G401 (cell line): ENCODE measurements at places on chromosomes 13 and 19. TPM values are rescaled to one million over a fixed set of nuclear protein-coding genes. Genes with fewer than 3 reads are reported as not detected.
A peak's percentile ranks its signal among the peaks of the same experiment; 100 is the strongest.

GRCh38 chr19:7483720-7484201 lies 5.1 kb downstream of the PEX11G start:
- no peak for DNase-seq

DNA sequence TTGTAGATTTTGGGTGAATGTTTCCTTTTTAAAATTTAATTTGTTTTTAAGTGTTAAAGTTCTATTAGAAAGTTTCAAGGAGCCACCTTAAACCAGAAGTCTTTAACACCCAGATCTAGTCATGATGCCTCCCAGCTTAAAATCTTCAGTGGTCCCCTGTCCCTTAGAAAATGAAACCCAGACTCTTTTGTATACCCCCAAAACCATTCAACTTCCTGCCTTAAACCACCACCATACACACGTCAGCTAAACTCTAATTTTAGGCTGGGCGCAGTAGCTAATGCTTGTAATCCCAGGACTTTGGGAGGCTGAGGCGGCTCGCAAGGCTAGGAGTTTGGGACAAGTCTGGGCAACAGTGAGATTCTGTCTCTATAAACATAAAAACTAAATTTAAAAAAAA lies 37.9 kb downstream of the N4BP2L1 start:
- no peak for DNase-seq

DNA sequence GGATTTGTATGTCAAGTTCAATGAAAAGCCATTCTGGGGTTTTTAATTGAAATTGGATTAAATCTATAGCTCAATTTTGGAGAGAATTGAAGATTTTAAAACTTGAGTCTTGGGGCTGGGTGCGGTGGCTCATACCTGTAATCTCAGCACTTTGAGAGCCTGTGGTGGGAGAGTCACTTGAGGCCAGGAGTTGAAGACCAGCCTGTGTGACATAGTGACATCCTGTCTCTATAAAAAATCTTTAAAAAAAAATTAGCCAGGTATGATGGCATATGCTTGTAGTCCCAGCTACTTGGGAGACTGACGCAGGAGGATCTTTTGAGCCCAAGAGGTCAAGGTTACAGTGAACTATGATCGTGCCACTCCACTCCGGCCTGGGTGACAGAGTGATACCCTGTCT lies 41.2 kb downstream of the VAV1 start:
- no peak for DNase-seq

GRCh38 chr13:62482351-62482750 lies 1066.7 kb upstream of the PCDH20 start:
- DNase-seq = no peak

- no peak for DNase-seq
Measured at GRCh38 chr19:19451429-19452242, 46.2 kb downstream of the GATAD2A start.

DNA sequence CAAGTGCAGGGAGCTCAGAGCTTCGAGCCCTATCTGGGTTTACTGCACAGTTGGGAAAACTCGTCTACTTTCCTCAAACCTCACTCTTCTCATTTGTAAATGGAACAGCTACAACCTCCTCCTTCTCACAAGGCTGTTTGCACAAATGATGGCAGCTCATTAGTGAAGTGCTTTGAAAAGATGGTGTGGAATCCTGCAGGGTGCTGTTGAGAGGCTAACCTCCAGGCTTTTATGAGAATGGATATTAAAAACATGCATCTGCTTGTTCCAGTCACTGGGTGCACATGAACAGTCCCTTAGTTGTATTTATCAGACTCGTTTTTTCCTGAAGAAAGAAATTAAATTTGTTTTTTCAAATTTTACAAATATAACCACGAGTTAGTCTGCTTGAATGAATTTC lies 36.6 kb downstream of the PCDH8 start:
- DNase-seq = no peak

- DNase-seq = no peak
Measured at GRCh38 chr13:53490752-53491151, 462.1 kb downstream of the OLFM4 start.

DNA sequence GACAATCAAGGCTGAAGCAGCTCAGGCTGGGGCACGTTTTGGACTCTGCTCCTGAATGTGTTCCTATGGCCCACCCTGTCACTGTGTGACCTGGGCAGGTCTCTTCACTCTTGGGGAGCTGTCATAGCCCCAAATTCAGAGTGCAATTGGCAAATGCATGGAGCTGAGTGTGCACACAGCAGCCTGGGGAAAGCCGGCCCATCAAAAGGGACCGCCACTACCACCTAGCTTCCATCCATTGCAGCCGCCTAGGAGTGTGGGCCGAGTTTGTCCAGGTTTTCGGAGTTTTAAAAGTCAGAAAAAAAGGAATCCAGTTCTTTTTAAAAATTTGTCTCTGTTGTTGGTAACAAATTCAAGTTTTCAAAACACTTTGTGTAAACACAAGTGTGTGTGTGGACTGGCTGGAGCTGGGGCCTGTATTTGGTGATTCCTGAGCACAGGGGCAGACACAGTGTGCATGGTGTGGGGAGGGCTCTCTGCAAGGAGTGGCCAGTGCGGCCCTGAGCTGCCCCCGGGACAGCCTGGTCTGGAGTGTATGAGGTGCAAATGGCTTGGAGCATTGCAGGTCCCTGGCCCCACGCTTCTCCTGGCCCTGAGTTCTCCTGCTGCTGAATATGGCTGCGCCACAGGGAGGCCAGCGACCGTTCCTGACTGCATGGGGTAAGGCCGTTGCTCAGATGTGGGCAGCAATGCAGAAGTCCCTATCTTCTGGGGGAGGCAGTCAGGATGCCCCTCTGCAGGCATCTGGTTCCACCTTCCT lies 13.2 kb upstream of the ZNF536 start:
- no peak for DNase-seq

DNA sequence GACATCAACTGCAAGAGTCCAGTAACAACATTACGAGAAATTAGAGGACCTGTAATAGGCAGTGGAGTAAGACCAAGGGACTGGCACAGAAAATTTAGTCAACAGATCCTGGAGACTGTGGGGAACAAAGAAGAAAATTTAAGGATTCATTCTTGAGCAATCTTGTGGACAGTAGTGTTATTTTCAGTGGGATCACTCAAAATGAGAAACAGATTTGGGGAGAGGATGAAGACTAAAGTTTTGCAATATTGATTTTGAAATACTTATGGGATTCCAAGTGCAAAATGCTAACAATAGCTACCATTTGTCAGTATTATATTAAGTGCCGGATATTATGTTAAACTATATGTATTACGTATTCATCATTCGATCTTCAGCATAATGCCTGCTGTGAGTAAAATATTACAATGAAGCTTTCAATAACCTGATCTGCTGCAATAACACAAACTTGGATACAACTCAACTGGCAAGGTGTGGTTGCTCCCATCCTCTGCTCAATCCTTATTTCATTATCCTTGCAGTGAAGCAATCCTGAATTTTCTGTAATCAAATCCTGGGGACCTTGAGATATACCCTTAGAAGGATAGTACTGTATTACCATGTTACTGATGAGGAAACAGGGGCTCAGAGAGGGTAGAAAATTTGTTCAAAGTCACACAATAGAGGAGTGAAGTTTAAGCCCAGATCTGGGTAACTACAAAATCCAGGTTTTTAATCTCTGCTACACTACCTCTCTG lies 84.2 kb downstream of the SACS start:
- DNase-seq = no peak

DNA sequence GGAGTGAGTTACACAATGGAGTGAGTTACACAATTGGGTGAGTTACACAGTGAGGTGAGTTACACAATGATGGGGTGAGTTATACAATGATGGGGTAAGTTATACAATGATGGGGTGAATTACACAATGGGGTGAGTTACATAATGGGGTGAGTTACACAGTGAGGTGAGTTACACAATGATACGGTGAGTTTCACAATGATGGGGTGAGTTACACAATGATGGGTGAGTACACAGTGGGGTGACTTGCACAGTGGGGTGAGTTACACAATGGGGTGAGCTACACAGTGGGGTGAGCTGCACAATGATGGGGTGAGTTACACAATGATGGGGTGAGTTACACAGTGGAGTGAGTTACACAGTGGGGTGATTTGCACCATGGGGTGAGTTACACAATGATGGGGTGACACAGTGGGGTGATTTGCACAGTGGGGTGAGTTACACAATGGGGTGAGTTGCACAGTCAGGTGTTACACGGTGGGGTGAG lies 52.5 kb upstream of the GAS6 start:
- DNase-seq = no peak

DNA sequence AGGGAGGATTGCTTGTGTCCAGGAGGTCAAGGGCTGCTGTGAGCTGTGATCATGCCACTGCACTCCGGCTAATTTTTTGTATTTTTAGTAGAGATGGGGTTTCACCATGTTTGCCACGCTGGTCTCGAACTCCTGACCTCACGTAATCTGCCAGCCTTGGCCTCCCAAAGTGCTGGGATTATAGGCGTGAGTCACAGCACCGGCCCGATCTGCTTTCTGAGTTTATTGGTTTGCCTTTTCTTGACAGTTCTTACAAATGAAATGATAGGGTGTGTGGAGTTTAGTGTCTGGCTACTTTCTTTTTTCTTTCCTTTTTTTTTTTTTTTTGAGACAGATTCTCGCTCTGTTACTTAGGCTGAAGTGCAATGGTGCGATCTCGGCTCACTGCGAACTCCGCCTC lies 848 bp downstream of the C19orf44 start:
- no peak for DNase-seq

DNA sequence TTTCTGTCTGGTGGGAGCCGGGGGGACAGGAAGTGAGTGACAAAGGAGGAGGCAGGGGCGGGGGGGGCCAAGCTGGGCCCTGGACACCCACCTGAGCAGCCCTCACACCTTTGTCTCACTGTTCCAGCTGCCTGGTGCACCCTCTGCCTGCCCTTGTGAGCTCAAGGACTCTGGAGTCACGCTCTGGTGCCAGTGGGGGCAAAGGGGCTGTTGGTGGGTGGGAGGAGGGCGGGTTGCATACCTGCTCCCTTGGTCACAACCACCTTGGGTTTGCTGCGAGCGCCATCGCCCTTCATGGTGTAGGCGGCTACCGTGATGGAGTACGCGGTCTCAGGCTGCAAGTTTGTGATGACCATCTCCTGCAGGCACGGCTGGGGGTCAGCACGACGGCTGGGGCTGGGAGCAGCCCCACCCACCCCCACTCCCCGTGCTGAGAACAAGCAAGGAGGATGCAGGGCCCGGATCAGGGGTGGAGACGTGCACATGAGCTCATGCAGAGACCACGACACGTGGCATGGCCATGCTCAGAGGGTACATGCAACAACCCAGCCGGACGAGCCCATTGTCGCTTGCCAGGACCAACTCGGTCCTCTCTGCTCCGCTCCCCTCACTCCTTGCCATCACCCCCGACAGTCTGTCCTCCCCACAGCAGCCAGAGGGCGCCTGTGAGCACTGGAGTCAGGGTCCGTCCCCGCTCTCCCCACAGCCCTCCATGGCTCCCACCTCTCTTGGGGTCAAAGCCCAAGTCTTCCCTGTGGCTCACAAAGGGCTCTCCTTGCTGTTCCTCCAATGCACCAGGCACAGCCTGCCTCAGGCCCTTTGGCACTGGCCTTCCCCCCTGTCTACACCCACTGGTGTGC lies 114.9 kb downstream of the PTPRS start:
- no peak for DNase-seq

DNA sequence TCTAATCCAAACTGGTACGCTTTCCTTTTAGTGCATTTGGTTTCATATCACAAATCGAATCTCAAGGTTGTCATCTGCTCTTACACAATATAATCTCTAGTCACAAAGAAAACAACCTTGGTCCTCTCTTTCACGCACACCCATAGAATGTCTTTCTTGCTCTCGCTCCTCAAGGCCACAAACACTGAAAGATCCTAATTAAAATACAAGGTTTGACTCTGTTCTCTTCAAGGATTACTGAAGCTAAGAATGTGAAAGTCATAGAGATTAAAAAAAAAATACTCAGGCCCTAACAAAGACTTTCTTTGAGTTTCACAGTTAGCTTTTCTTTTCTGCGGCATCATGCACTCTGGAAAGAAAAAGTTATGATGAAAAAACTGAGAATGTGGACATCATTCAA lies 891.5 kb downstream of the EFNB2 start:
- no peak for DNase-seq

DNA sequence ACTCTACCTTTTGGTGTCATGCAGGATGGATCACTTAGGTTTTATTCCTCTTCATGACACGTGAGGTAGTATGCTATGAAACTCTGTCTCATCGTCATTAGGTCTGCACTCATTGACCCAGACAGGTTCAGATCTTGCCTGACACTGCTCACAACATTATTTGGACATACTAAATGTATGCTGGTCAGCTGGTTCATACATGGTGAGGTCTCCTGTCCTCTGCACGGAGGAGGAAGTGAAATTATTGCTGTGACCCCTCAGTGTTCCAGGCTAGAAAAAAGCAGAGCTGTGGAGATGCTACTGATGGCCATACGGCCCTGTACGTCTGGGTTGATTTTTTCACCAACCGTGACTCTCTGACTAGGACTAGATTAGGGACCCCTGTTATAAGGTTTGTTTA lies 35.8 kb downstream of the LATS2 start:
- no peak for DNase-seq

GRCh38 chr13:95800436-95800835 lies 123.5 kb downstream of the DNAJC3 start:
- peak; percentile 5 for DNase-seq

GRCh38 chr19:30153326-30154210 lies 211.5 kb downstream of the URI1 start:
- no peak for DNase-seq

DNA sequence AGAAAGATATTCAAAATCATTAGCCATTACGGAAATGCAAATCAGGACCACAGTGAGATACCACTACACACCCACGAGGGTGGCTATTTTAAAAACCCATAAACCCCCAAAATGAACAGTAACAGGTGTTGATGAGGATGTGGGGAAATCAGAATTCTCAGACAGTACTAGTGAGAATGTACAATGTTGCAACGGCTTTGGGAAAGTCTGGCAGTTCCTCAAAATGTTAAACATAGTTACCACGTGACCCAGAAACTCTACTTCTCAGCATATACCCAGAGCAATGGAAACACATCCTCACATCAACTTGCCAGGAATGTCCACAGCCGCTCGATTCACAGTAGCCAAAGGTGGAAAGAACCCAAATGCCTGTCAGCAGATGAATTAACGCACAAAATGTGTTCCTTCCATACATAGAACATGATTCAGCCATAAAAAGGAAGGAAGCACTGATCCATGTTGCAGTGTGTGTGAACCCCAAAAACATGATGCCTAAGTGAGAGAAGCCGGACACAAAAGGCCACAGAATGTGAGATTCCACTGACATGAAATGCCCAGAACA lies 7.0 kb downstream of the PLVAP start:
- DNase-seq = no peak

DNA sequence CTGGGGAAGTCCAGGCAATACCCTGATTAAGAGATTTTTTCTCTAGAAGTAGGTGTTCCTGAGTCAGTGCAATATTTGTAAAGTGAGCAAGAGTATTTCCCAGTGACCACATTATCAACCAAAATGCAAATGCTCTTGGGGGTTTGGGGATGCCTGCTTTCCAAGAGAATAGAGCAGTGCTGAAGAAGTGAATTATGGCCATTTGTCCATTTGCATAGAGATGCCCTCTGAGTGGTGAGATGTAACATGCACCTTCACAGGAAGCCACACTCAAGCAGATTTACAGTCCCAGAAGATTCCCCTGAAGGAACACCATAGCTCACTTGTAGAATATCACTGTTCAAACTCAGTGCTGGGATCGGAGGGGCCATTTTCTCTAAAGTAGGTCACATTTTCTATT lies 71.8 kb downstream of the TNFSF11 start:
- DNase-seq = no peak

Gene LGALS7
- not detected in 2 replicates for total RNA-seq

Gene TEX29
- total RNA-seq = not detected in 2 replicates

Gene PVR
- total RNA-seq = 36.7 and 43.1 TPM in 2 replicates

Gene SPRY2
- total RNA-seq = 0.24 and 0.49 TPM in 2 replicates

Gene HTR2A
- not detected in 2 replicates for total RNA-seq
